ENCODE measurements at places on chromosomes 6 and 20.

DNA sequence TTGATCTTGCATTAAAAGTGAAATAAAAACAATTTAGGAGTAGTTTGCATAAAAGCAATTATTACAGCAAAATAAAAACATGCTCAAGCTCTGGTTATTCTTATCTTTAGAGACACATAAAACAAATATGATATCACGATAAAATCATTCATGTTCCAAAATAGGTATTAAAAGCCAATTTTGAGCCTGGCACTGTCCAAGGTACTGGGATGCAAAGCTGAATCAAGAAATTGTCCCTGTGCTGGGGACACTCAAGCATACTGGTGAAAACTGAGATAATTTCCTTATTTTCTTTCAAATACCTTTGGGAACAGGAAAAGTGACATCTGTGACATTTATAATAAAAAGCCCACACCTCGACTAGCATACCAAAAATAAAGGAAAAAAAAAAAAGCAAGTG, 931 bp upstream of the MTCL3 start:
- DNase-seq, result peak; percentile 22

GRCh38 chr6:76852776-76853175, 610.5 kb downstream of the HTR1B start:
- DNase-seq, result no peak

DNA sequence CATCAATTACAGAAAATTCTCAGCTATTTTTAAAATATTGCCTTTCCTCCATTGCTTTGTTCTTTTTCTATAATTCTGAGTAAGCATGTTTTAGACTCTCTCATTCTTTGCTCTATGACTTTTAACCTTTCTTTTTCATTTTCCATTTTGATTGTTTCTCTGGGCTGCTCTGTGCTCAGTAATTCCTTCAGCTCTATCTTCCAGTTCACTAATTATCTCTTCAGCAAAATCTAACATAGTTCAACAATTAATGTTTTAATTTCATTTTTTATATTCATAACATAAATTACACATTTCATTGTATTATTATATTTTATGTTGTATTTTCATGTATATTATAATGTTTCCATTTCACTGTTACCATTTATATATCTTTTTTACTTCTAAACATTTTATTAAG, 198.8 kb upstream of the NOX3 start:
- no peak for DNase-seq

DNA sequence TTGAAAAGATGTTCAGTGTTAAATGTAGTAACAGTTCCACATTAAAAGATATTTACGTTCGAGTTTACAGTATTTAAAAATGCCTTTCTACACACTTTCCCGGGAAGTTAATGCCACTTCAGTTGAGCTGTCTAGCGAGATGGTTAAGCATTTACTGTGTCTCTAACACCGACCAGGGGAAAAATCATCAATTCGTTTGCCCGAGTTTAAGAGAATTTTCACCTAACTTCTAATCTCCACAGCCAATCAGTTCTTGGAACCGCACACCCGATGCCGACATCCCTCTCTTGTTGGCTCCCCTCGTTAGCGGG, 58.2 kb downstream of the FAM217A start:
- DNase-seq, result no peak

GRCh38 chr6:131914967-131915751, 36.0 kb downstream of the CCN2 start:
- DNase-seq, result no peak

DNA sequence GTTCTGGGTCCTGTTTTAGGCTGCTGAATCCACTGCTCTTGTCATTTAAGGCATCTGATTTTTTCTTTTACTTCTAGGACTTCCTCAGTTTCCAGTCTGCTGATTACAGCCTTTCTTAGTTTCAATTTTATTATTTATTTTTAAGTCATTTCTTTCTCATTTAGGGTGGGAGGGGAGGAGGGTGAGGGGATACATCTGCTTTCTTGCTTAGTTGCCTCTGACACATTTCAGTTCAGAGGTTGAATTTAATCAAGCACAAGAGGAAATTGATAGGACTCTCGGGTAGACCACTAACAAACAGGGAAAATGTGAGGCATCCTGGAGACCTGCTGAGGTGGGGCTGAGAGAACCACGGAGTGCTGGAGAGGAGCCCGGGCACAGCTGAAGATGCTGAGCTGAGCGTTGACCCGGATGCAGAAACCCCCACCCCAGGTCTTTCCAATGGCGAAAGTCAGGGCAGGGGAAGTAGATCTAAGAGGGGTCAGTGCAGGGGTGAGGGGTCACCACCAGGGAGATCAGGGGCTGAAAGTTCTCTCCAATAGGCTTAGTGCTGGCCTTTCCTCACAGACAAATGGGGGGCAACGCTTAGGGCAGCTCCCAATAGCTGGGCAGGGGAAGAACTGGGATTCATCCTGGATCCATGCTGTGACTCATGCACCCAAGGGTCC, 7.6 kb upstream of the TREML2 start:
- no peak for DNase-seq

- peak; percentile 88 for DNase-seq
Observed at GRCh38 chr20:5654557-5654956, 95.6 kb upstream of the SHLD1 start.

DNA sequence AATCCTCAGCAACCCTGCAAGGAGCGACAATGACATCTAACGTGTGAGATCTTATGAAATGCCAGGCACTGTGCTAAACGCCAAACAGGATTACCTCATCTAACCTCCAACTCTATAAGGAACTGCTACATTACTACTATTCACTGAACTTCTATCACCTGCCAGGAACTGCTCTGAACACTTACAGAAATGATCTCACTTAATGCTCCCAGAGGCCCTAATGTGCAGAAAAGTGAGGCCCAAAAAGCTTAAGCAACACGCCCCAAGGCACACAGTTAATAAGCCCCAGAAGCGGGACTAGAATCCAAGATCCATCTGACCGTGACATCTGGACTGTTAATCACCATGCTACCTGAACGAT, 28.5 kb downstream of the TRAM2 start:
- DNase-seq, result no peak

Measured in NCI-H2227 treated with DMSO at 0.1 percent for 48 hours (cell line).